ENCODE measurements at places on chromosomes 11 and 22. TPM values are rescaled to one million over a fixed set of nuclear protein-coding genes. Genes with fewer than 3 reads are reported as not detected.

ELFN2 gene
- polyA plus RNA-seq = 2.8 TPM

RAB30 gene
- polyA plus RNA-seq = 4.5 TPM

PKP3 gene
- 2.4 TPM for polyA plus RNA-seq

LUZP2 gene
- polyA plus RNA-seq = 0.06 TPM

GRCh38 chr11:123577081-123577598, 77.3 kb downstream of the SCN3B start:
- peak; percentile 91 for DNase-seq

DNA sequence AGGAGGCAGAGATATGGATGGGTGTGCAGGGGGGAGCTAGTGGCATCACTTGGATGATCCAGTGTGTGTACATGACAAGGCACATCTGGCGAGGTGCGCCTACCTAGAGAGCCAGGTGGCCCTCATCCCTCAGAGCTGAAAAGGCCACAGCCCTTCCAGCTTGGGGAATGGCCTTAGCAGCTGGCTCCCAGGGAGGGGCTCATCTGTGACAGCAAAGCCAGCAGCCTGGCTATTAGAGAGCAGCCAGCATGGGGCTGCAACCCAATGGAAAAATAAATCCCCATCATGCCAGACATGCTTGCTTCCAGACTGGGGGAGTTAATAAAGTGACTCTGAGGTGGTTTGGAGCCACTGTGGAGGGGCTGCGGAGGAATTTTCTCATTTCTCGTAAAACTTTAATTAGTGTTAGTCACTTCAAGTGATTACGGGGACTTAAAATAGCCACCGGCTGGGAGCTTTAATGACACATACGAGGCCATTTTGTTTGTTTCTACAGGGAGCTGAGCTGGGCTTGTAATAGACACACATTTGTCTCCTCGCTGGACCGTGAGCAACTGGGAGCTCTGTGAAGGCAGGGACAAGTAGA, 111.2 kb upstream of the ALX4 start:
- no peak for DNase-seq

GRCh38 chr11:116861539-116861938, 24.1 kb upstream of the APOA1 start:
- DNase-seq = no peak

DNA sequence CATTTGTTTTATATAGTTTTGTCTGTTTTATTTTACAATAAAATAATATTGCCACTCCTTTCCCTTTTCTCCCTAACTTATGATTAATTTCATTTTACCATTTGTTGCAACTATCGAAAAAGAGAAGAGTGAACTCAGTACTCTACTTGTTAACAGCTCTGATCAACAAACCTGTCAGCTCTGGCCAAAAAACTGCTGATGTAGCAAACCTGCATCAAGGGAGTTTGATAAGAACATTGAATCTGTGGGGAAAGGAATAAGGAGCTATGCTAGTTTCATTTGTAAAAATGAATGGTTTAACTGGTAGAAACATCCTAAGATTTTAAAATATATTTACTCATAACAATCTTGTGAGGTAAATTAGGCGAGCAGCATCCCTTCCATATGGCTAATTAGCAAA, 42.9 kb downstream of the EIF4ENIF1 start:
- no peak for DNase-seq

DNA sequence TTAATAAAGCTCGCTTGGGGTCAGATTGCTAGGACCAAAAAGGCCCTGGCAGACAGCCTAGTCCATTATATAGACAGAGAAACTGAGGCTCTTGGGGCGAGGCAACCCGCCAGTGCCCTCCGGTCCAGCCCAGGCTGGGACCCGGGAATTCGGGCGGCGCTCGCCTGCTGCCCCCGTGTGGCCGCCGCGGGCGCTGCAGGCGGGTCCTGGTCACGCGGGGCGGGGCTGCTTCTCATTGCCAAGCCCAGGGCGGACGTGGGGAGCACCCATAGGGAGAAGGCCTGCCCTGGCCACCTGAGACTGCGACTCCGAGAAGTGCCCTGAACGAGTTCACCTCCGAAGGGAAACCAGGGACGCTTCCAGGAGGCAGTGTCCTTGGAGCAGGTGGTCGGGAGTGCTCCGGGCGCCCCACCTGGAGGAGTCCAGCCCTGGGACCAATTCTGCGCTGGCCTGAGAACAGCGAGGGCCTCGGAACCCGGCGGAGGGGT, 36.0 kb upstream of the CSNK1E start:
- peak; percentile 88 for DNase-seq

- DNase-seq = no peak
Observed at GRCh38 chr11:44281151-44281550, 28.8 kb downstream of the ALX4 start.

GRCh38 chr22:50626850-50627641, 906 bp downstream of the ARSA start:
- DNase-seq = peak; percentile 16

DNA sequence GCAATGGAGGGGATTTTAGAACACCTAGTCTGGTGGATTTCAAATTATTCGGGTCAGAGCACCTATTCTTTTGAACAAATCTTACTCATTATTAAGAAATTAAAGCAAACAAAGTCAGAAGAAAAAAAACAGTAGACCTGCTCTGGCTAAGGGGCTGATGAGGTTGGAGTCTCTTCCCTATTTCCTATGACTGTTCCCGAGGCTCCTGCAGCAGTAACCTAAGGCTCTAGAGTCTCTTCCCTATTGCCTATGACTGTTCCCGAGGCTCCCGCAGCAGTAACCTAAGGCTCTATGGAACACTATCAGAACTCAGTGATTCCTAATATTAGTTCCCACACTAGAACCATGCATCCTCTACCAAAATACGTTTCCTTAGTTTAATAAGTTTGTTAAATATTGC, 607.9 kb downstream of the NTM start:
- DNase-seq = no peak

GRCh38 chr11:86013713-86014112, 55.2 kb downstream of the PICALM start:
- no peak for DNase-seq

Data from SK-N-SH (cell line).